ENCODE measurements at places on chromosomes 4 and X.

DNA sequence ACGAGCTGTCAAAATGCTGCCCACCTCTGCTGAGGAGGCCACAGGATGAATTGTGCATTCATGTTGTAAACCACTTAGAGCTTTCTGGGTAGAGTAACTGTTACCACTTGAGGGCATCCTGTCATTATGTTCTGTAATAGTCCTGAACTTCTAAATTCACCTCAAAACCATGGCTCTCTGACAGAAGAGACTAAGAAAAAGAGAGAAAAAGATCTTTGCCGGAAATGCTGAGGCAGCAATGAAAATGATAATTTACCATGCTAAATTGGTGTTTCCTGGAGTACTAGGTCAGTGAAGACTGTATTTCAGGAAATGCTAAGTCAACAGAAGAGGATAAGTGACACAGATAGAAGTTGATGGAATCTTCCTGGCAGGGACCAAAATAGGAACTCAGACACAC lies 942.3 kb upstream of the SLIT2 start:
- no peak overlapping the region for H3K4me3 ChIP-seq
- H3K27ac ChIP-seq = no peak overlapping the region
- no peaks in the 10 kb centered on the region for H3K36me3 ChIP-seq
- H3K27me3 ChIP-seq = no peaks in the 10 kb centered on the region

- ATAC-seq = peak; percentile 80
- no peaks in the 10 kb centered on the region for H3K27me3 ChIP-seq
Observed at GRCh38 chrX:74925225-74926088, at the start of gene NEXMIF. TSS of gene NEXMIF (minus strand) at chrX:74925452.

- H3K27ac ChIP-seq = no peak overlapping the region
- no peak for ATAC-seq
- H3K36me3 ChIP-seq = no peaks in the 10 kb centered on the region
- H3K4me1 ChIP-seq = no peaks in the 10 kb centered on the region
Observed at GRCh38 chr4:162700815-162701361, 465.8 kb downstream of the NAF1 start.

GRCh38 chr4:171929477-171929876 lies 116.3 kb downstream of the GALNTL6 start:
- no peaks in the 10 kb centered on the region for H3K36me3 ChIP-seq
- no peaks in the 10 kb centered on the region for H3K4me1 ChIP-seq
- no peak for ATAC-seq
- H3K27me3 ChIP-seq = no peaks in the 10 kb centered on the region
- H3K27ac ChIP-seq = no peak overlapping the region

DNA sequence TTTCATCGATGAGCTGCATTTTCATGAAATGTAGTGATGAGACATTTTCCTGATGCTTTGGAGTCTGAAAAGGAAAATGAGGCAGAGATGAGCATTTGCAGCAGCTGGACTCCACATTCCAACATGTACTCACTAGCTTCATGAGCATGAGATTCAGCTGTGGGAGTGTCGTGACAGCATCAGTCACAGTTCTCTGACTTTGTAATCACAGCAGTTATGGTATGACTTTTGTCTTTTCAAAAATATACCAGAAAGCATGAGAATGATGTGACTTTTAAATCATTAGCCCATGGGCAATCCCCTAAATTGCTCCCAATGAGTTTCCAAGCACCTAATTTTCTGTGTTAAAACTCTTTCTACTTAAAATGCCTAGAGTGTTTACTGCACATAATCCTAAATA lies 18.3 kb upstream of the MSL3 start:
- H3K4me1 ChIP-seq = no peaks in the 10 kb centered on the region
- ATAC-seq = no peak
- H3K27me3 ChIP-seq = no peaks in the 10 kb centered on the region

DNA sequence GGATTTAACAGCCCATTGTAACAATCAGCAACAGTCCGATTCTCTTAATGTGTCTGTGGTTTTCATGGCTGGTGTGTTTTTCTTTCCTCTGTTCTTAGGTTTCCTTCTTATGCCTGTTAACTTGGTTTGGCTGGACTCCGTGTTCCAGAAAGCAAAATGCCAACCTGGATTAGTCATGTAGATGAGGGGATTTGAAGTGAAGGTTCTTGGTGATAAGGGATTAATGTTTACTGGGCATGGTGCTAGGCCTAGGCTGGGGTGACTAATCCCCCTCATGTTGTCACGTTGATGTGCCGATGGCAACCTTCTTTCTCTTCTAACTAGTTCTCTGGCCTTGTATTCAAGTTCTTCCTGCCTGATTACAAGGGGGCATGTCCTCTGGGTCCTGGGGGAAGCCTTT lies 85.9 kb downstream of the REPS2 start:
- no peak for ATAC-seq
- no peak overlapping the region for H3K4me3 ChIP-seq

DNA sequence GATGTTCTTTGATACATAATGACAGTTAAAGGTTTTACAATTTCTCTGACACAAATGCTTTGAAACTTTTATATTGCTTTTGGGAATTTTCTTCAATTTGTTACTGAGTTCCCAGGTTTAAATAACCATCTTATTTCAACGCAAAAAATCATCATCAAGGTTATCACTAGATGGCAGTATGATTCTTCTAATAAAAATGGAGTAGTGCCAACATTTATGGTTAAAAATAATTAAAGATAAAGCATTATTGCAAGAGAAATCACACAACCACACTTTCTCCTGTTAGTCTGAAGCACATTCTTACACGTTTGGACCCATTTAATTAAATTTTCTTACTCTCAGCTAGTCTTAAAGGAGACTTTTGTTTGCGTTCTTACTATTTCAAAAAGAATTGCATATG lies 611.3 kb upstream of the CPXCR1 start:
- H3K27ac ChIP-seq = no peak overlapping the region
- H3K4me3 ChIP-seq = no peak overlapping the region
- H3K36me3 ChIP-seq = no peaks in the 10 kb centered on the region
- no peaks in the 10 kb centered on the region for H3K27me3 ChIP-seq

GRCh38 chr4:95124906-95125504 lies 367.2 kb downstream of the BMPR1B start:
- no peaks in the 10 kb centered on the region for H3K4me1 ChIP-seq
- no peak overlapping the region for H3K27ac ChIP-seq
- H3K4me3 ChIP-seq = no peak overlapping the region

DNA sequence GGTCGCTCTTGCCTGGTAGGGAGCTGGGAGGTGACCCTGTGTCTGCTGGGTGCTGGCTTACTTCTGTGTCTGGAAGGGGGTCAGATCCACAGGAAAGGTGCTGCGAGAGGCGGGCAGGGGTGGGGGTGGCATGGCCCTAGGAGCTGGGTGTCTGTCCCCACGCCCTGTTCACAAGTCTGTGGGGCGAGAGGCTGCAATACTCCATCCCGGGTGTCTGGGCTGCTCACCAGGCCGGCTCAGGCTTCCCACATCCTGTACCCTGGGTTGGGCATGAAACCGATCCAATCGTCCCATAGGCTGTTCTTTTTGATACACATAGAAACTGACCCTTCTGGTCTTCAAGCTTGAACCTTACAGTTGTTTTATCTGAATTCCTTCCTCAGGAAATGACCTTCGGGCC lies 993 bp upstream of the CTAG2 start:
- no peaks in the 10 kb centered on the region for H3K27me3 ChIP-seq
- H3K4me3 ChIP-seq = no peak overlapping the region
- no peaks in the 10 kb centered on the region for H3K36me3 ChIP-seq

DNA sequence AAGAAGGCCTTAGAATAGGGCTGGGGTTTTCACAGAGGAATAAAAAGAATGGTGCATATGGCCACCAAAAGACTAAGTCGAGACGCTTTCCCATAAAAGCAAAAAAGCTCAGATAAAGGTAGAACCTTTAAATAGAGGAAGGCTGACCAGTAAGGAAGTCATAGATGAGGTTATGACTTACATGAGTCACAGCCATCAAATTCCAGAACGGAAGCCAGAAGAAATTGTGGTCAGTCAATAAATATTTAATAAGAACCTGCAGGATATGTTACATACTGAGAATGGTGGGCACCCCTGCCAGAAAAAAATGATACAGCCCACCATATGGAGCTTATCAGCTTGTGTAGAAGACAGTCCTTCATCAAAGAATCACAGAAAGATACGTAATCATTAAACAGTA lies 120.1 kb downstream of the MANBA start:
- no peak overlapping the region for H3K4me3 ChIP-seq
- ATAC-seq = no peak
- H3K27me3 ChIP-seq = no peaks in the 10 kb centered on the region
- H3K36me3 ChIP-seq = peaks cover 62% of the 10 kb centered on the region
- H3K4me1 ChIP-seq = no peaks in the 10 kb centered on the region
- H3K27ac ChIP-seq = no peak overlapping the region

All from stimulated activated memory B cell treated with anti-CD40 and anti-IgM and Interleukin-4, amounts not matched to agents 10 μg/mL and 1 μg/mL and 100 μg/mL, for 72 hours (primary cell).